ENCODE measurements at places on chromosomes 2 and 18.
A peak's percentile ranks its signal among the peaks of the same experiment; 100 is the strongest.

GRCh38 chr2:32937602-32938448, 8.9 kb upstream of the LTBP1 start:
- DNase-seq: no peak

- no peak for DNase-seq
Observed at GRCh38 chr18:11982981-11983380, 1.7 kb downstream of the IMPA2 start.

GRCh38 chr2:177578454-177578853, 185.9 kb downstream of the AGPS start:
- DNase-seq: no peak

DNA sequence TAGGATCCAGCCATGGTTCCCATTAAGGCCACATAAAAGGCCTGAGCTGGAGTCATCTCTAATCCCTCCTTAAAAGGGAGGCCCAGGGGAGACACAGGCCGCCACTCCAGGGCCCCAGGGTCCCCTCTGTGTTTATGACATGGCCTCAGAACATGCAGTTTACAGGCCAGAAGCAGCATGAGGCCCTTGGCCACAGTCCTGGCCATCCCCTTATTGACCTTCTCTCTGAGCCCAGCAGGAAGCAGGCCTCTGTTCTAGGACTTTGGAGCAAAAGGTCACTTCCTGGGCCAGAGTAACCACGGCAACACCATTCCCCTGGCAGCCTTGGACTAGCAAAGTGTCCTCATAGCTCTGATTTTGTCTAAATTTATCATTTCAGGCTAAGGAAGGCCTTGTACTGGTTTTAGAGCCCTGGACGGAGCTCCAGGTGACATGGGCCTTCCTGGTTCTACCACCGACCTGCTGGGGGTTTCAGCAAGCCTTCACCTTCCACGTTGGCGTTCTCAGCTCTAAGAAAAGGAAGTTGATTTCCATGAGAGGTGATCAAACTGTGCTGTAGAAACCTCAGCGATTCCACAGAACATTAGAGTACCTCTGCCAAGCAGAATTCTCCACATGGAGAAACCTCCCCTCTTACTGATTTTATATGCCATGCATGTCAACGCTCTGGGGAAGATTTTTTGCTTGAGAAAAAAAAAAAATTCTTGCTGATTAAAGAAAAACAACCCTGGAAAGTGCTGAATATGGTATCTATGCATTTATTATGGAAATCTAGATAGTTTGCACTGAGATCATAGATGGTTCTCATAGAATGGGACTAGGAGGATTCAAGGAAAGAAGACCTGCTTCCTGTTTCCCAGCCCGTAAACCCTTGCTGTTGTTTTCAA, 53.7 kb downstream of the HS1BP3 start:
- DNase-seq: no peak

DNA sequence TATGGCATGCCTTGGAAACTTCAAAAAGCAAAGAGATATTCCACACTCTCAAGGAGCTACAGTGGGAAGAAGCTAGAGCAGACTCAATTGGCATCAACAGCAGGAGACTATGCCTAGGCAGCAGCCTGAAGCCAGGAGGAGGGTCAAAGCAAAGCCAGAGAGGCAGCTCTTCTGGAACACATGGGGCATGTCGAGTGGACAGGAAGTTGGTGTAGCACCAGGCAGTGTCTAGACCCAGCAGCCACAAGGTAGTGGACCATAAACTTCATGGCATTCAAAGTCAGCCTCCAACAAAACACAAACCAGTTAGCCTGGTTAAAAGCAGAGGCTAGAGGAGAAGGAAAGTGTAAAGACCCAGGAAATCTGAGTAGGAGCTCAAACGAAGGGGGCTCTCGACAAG, 311.2 kb upstream of the PKDCC start:
- DNase-seq: no peak

DNA sequence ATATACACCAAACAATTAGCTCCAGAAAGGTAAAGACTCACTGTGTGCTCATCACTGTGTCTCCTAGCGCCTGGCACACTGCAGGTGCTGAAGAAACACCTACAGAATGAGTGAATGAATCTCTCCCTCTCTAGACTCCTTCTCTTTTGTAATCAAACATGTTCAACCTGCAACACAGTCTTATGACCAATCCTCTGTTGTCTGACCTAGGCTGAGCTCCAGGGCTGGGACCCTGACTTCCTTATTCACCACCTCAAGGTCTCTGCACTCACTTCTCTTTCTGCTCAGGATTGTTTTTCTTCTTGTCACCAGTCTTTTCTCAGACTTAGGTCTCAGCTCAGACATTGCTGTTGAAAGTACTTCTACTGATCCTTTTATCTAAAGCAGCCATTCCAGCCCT, 9.8 kb downstream of the CKAP2L start:
- DNase-seq: no peak

DNA sequence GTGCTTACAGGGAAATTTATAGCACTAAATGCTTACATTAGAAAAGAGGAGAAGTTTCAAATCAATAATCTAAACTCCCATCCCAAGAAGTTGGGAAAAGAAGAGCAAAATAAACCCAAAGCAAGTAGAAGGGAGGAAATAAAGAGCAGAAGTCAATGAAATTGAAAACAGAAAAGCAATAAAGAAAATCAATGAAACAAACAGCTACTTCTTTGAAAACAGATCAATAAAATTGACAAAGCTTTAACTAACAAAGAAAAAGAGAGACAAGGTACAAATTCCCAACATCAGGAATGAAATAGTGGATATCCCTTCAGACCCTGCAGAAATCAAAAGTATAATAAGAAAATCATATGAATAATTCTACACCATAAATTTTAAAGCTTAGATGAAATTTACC, 25.5 kb upstream of the ONECUT2 start:
- DNase-seq: no peak

DNA sequence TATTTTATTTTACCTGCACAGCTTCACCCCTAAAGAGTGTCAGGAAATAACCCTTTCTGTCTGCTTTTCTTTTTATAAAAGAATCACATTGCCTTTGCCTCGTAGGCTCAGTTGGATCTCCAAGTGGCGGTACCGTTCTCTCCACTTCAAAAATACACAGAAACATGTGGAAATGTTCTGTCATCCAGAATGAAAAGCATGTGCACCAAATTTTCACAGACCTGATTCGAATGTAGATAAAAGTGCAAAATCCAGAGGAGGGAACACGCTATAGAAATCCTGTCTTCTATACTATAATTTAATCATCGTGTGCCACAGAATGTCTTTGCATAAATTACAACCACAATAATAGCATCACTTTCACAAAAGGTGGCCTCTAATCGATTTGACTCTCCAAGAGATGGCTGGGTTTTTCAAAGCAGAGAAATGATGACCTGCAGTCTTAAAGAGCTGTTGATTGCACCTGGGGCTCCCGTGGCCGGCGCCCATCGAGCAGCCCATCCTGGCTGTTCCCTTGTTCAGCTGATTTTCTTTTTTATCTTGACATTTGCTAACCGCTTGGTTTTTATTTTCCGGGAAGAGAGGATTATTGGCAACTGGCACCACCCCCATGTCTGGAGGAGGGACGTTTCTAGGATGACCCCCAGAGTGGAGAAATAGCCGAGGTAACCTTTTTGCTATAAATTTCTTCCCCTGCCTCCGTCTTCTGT, 290.2 kb downstream of the SOX11 start:
- no peak for DNase-seq

GRCh38 chr18:79524181-79525078, 128.7 kb downstream of the NFATC1 start:
- peak; percentile 56 for DNase-seq

GRCh38 chr2:219517954-219518778, 3.9 kb downstream of the ASIC4 start:
- no peak for DNase-seq

DNA sequence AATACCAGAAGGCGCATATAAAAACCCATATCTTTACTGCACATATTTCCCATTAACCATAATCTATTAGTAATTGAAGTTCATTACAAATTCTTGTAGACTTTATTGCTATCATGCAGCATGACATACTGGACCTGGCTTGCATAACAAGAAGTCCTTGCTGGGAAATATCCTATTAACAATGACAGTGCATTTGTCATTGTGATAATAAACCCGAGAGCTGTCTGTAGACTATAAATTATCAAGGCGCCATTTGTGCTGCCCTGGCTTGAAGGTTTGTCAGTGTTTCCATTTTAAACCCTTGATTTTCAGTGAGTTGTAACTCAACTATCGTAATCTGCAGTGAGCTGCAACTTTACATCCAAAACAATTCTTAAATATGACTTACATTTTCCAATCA, 59.0 kb downstream of the HNMT start:
- no peak for DNase-seq

DNA sequence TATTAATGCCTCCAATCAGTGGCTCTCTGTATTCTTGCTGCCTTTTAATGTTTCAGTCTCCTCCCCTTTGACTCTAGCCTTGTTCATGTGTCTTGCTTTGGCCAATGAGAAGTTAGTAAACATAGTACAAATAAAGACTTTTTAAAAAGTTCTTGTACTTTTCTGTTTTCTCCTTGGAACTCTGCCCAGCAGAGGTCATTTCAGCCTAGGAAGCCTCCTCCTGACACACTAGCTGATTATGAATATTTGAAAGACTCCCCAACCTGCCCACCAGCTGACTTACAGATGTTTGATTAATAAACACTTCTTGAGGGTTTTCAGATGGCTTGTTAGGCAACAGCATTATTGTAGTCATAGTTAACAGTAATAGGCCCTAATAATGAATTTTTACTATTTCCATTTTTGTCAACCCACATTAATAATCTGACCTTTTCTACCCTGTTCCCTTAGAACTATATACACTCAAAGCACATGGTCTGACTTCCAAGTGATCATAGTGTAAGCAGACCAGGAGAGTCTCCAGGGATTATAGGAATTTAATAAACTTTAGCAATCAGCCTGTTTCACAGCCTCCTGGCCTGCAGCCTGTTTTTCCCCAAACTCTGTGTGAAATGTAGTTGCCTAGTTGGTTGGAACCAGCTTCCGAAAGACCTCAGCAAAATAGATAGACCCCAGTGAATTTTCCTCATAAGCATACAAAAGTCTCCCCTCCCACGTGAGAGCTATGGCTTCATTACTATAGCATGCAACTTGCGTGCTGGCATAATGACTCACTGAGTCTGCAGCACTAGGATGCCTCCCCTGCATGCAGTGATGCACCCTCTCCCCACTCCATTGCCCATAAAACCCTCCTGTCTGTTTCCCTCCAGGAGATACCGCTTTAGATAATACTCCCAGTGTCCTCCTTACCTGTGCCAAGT, 670.7 kb upstream of the ZNF804A start:
- no peak for DNase-seq

DNA sequence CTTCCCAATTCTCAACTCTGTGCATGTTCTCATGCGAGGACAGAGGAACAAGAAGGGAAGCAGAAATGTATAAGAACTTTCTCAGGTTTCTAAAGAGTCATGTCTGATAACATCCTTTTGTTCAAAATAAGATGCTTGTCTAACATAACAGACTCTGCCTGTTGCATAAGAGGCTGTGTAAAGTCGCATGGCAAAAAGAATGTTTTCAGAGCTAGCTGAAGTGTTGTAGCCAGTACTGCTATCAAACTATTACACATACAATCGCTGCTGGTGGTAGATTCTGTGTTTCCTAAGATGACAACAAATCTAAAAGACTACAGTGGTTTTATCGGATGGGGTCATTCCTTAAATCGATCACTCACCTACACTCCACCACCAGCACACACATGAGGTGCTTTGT, 487.5 kb downstream of the IRS1 start:
- no peak for DNase-seq

DNA sequence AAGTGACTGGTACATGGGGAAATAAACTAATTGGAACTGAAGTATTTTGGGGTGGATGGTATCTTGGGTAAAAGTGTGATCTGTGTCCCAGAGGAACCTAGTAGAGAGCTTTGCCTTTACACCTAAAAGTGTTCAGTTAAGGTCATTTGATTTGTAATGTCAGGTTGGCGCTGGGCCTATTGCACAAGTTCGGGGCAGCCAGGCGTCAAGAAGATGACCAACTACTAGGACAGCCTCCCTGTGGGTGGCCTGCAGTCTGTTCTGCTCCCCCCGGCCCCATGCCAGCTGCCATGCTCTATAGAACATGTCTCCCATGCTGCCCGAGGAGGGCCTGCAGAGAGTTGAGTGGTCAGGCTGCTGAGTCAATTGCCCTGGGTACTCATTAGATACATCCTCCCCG, 10.1 kb downstream of the RRM2 start:
- no peak for DNase-seq

GRCh38 chr2:53424902-53425301, 342.7 kb upstream of the CHAC2 start:
- DNase-seq: no peak

- DNase-seq: no peak
Observed at GRCh38 chr2:212913640-212914306, 237.6 kb downstream of the IKZF2 start.

- no peak for DNase-seq
Observed at GRCh38 chr2:127046579-127046978, 60.4 kb downstream of the BIN1 start.

- DNase-seq: no peak
Observed at GRCh38 chr18:41630232-41630886, 324.7 kb upstream of the PIK3C3 start.

DNA sequence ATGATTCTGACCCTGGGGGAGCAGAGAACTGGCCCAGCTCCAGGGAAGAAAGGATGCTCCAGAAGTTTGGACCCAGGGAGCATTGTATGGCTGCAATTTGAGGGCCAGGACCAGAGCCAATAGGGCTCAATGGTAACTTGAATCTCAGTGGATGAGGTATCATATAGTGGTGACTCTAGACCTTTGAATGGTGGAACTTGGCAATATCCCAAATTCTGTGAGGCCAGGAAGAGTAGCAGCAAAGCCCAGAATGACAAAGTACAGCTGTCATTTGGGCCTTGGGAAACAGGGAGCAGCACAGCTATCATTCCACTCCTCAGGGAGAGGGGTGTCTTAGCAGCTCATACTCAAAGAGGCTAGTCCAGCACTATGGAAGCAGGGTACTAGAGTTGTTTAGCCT, 332.9 kb upstream of the RBMS1 start:
- no peak for DNase-seq

DNA sequence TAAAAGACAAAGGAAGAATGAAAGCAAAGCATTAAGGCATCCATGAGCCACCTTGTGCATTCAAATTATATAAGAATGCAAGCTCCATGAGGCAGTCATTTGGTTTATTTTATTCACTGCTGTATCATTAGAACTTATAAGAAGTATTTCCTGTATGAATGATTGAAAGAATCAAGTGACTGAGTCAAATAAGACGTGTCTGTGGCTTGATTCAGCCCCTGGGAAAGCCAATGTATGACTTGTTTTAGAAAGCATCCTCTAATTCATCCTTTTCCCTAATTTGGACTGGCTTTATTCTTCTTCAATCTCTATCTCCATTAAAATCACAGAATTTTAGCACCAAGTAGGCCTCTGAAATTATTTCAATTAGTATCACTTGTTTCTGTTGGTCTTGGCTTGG, 461.1 kb downstream of the LPIN1 start:
- no peak for DNase-seq

- DNase-seq: no peak
Observed at GRCh38 chr2:215328066-215328465, 16.2 kb downstream of the ATIC start.

DNA sequence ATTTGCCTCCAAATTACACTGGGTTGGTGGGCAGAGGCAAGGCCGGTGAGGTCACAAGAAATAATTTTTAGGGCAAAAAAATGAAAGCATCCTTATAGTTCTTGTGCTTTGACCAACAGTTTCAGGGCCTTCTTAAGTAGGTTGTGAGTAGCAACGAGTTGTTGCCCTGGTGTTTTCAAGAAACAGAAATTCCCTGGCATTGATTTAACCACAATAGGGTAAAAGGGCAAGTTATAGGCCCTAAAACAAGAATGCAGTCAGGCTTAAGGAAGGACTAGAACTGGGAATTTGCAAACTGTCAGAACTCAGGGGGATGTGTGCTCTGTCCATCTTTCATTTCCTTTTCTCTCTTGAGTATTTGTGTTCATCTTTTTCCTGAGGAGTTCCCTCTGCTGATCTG, 46.1 kb upstream of the STPG4 start:
- DNase-seq: no peak

- no peak for DNase-seq
Observed at GRCh38 chr2:153391131-153391530, 87.4 kb downstream of the RPRM start.

Data from GM12892 (cell line).